KG1 (cell line): ENCODE measurements at places on chromosomes 7 and 10.

GRCh38 chr10:93757801-93758507 lies at the start of gene LGI1:
LGI1 (plus strand) TSS chr10:93757936; CDS start chr10:93758145, 209 bp downstream.
- DNase-seq: no peak

- DNase-seq: no peak
These were observed 5.8 kb downstream of the CALHM3 start for GRCh38 chr10:103473261-103473671.

DNA sequence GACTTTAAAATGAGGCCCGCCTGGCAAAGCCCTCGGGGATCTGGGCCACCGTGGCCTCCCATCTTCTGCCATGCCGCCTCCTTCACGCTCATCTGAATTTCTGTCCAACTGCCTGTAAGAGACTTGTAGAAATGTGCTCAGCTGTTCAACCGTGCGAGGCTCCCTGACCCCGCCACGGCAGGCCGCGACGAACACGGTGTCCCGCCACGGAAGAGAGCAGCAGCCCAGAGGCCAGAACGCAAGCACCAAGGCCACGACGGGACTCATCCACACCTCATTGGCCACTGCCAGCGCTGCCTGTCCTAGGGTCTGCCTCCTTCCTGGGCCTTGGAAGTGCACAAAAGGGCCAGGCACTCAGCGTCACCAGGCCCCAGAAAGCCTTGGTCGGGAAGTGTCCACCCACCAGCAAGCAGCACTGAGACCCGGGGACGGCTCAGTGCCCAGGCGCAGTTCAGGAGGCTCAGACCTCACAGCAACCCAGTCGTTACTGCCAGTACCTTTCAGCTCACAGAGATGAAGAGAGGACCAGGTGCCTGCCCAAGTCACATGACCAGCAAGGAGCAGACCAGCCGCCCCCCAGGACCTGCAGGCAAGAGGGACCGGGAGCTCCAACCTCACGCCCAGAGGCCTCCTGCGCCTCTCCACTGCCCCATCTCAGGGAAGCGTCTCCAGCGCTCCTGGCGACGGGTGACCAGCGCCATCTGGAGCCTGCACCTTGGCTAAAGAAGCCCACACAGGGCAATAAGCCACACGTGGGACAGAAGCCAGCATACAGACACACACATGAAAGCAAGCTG lies 85.9 kb downstream of the MAD1L1 start:
- DNase-seq: no peak

- DNase-seq: peak; percentile 36
These were observed 50.0 kb downstream of the AMZ1 start for GRCh38 chr7:2737771-2738540.
